ENCODE measurements at places on chromosomes 6 and 20.

- no peak for DNase-seq
Observed at GRCh38 chr6:129521946-129522345, 188.0 kb downstream of the ARHGAP18 start.

- no peak for DNase-seq
Observed at GRCh38 chr6:79971193-79971592, 23.8 kb upstream of the ELOVL4 start.

DNA sequence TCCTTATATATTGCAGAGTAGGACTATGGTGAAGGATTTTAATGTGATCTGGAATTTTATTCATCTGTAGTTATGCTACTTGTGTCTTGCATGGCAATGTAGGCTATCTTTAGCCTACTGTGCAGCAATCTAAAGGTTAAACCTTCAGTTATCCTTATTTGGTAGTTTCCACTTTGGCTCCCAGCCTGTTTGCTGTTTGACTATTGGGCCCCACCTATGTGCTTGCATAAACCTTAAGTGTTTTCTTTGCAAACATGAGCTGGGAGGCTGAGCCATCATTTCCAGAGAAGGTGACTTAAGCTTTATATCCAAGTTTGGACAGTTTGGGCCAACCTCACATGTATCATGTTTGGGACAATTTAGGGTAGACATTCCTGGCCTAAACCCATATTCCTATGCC, 537.5 kb downstream of the BTBD3 start:
- DNase-seq: no peak

GRCh38 chr6:13834790-13835189, 20.4 kb upstream of the MCUR1 start:
- DNase-seq: no peak

GRCh38 chr20:38735172-38735571, 10.9 kb downstream of the SLC32A1 start:
- no peak for DNase-seq

GRCh38 chr6:144215402-144215931, 65.2 kb downstream of the STX11 start:
- DNase-seq: no peak

DNA sequence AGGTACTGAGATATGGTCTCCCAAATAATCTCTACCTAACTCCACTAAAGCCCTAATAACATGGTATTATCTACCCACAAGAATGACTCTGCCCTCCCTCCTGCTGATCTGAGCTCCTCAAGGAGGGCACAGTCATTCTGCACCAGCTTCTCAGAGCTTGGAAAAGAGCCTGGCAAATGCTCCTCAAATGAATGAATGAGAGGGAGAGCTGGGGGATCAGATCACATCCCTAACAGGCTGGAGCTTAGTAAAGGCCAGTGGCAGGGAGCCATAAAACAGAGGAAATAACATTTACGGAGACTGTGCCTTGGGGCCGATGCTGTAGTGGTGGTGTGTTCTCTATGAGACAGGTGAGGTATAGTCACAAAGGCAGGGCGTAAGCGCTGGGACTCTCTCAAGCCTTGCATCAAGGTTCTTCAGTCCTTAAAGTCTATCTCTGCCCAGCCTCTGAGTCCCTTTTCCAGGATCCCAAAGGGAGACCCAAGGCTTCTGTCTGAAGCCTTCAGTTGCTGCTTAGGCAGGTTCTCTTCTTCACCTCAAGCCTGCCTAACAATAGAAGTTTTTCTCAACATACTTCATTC, 7.2 kb upstream of the NNAT start:
- no peak for DNase-seq

GRCh38 chr6:4803343-4803744, 27.1 kb downstream of the CDYL start:
- no peak for DNase-seq

GRCh38 chr6:107956586-107957307, 1.3 kb downstream of the SEC63 start:
- DNase-seq: no peak

DNA sequence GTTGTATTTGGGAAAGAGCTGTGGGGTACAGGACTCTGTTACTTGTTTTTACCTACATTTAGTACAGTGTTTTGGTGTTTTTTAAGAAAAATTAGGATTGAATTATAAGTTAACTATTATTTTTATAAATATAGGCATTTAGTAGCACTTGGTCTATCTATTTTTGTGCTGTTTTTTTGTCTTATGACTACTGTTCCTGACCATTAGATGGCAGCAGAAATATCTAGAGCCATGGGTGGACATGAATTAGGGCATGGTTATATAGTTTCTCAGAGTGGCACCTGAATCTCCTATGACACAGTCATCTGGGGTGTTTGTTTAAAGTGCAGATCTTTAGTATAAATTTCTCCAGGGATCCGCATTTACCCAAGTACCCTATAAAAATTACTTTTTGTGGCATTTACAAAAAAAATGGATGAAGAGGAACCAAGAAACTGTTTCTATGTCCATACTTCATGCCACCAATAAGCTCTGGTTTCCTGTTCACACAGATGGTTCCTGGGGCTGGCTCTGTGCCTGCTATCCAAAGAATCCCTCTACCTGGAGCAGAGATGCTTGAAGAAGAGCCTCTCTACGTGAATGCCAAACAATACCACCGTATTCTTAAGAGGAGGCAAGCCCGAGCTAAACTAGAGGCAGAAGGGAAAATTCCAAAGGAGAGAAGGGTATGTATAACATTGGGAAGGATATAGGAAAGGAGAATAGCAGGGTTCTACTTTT, 19.8 kb downstream of the NFYA start:
- no peak for DNase-seq

GRCh38 chr20:25454153-25454900, 46.9 kb downstream of the GINS1 start:
- DNase-seq: no peak

DNA sequence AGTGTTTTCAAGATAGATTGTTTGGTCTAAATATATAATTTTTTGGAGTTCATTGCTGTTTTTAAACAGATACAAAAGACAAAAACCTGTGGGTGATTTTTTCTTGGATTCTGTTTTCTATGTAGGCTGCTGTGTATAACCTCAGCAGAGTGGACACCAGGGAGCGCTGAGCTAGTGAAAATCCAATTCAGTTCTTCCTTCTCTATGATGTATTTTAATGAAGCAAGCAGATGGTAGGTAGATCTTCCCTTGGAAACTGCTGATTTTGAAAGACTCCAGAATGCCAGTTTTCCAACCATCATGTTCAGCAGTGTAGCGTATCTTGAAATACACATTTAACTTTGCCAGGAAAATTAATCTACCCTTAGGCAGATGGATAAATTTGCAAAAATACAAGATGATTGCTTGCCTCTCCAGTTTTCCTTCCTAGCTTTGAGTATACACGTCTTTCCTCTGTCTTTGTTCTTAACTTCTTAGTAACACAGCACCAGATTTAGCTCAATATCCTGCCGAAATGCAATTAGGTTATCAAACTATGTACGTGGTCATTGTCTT, 178.0 kb downstream of the PHF3 start:
- no peak for DNase-seq

GRCh38 chr6:39128106-39128505, 13.1 kb upstream of the SAYSD1 start:
- no peak for DNase-seq

DNA sequence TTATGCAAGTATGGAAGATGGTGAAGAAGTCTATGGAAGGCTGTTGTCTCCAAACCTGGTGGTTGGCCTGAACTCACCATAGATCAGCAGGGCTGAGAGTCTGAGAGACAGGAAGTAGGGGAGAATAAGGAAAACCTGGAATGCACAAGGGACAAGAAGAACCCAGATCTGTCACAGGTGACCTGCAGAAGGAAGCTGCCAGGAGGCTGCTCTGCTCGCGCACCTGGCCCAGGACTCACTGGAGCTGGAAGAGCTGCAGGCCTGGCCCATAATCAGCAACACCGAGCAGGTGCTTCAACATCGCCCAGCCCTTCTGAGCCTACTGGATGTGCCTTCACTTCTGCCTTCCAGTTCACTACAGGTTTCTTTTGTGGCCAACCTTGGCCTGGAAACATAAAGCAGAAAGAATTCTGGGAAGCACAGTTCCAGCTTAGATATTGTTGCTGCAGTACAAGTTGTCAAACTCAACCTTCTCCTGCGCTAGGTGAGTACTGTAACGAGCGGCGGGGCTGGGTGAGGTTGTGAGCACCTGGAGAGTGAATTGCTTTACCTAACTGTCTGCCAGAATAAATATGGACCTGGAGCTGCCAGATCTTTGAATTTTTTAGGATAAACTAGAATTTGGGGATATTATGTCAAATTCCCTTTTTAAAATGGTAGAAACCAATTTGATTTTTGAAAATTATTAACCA, 82.4 kb downstream of the CDH26 start:
- DNase-seq: no peak

- no peak for DNase-seq
Observed at GRCh38 chr20:19970256-19970765, 46.9 kb upstream of the NAA20 start.

GRCh38 chr6:112321941-112322424, 25.1 kb upstream of the RFPL4B start:
- no peak for DNase-seq

GRCh38 chr6:30915591-30915946, 1.5 kb downstream of the VARS2 start:
- DNase-seq: no peak

- no peak for DNase-seq
Observed at GRCh38 chr20:32482143-32482441, 103.0 kb downstream of the NOL4L start.

- no peak for DNase-seq
Observed at GRCh38 chr6:9250852-9251251, 815.5 kb upstream of the SLC35B3 start.

DNA sequence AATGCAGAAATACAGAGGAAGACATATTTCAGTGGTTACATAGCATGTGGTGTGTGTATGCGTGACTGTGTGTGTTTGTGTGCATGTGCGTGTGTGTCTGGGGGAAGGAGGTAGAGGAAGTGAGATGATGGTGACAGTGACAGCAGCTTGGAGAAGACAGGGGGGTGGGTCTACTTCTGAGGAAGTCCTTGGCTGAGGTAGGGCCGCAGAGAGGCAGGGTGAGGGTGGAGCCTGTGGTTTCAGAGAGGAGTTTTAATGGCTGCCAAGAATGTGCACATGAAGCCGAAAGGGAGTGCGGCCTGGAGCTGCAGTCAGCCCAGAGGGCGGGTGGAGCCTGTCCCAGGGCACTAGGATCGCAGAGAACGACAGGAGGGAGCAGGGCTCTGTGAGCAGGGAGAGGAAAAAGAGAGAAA, 22.7 kb upstream of the RNF24 start:
- peak; percentile 71 for DNase-seq

GRCh38 chr20:43849496-43850186, 65.0 kb upstream of the TOX2 start:
- no peak for DNase-seq

DNA sequence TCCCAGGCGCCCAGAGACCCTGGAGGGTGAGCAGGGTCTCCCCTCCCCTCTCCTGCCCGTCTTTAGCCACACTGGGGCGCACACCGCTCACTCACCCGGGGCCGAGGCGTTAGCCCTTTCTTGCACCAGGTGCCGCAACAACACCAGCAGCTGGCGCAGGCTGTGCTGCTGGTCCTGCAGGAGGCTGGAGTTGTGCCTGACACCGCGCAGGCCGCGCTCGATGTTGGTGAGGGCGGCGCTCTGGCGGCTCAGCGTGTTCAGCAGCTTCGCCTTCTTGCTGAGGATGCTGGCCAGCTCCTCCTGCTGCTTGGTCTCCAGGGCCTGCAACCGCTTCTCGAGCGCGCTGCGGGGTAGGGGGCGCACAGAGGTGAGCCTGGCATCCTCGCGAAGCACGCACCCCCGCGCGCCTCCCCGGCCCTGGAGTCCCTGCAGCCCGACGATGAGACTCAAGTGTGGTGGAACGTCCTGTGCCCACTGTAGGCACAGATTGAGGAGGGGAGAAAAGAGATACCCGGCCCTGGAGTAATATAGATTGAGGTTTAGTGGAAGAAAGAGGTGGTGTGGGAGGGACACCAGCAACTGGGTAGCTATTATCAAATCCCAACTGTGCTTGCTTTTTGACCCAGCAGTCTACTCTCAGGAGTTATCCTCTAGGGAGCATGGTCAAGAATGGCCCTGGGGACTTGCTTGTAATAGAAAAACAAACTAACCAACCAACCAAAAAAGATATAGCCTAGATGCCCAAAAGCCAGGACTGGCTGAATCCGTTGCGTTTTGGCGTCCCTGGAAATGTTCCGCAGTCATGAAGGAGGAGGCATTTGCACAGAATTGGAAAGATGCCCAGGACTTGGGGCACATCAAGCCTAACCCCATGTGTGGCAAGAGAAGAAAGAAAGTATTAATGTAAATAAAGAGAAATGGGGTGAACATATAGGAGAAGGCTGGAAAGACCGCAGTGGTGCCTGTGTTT, 30.9 kb downstream of the ANGPT4 start:
- peak; percentile 21 for DNase-seq

GRCh38 chr20:25148982-25149846, 46.3 kb upstream of the ENTPD6 start:
- no peak for DNase-seq

DNA sequence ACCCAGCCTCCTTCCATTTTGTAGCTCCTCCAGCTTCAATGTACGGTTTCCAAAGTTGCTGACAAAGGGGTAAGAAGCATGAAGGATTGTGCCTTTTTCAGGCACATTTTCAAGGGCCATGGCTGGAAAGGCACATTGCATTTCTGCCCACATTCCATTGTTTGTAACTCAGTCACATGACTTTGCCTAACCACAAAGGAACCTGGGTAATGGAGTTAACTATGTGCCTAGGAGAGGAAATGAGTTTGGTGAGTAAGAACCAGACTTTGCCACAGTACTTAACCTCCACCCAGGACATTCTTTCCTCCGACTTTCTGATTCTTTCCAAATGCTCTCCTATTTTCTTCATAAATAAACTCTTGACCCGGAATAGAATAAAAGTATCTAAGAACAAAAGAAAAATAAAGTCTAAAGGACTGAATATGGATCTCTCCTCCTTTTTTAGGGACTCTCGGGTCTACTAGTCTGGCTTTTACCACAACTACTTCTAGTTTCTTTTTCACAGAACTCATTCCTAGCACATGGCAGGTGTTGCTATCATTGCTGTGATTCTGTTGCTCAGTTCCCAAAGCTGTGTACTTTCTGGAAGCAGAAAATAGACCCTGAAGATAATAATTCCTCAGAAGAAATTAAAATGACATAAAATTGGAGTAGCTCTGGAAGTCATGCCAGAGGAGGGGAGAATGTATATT, 81.5 kb upstream of the ISM1 start:
- DNase-seq: no peak

DNA sequence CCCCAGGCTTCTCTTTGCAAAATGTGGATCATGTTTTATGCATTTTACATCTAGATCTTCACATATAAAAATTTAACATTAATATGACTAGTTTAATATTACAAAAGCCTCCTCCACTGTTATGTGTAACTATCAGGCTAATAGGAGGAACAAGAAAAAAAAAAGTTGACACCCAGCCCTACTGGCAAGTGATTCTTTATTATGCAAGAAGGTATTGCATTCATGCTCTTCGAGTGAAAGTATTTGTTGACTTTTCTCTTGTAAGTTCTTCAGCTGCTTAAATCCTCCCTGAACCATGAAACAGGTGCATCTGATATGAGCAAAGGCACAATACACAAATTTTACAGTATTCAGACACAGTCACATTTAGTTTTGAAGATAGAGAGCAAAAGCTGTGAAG, 716 bp upstream of the HLA-DQB2 start:
- DNase-seq: no peak
